Fibroblast of the conjunctiva (primary cell): ENCODE measurements at places on chromosomes 1 and 21.

DNA sequence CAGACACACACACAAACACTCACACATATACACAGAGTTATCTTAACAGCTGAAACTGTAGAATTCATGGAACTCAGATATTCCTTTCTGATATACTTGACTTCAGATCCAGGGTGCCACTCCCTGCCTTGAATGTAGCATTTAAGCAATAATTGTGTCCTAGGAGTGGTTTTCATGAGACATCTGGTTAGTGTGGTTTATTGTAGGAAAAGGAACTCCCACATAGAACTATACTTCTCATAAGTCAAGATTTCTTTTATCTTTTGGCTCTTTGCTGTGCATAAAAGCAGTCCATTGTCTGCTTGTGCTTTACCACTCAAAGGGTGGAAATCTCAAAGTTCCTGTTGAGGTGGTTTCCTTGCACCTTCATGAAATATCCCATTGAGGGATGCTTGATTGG lies 272.6 kb upstream of the SGIP1 start:
- DNase-seq, result no peak

GRCh38 chr1:205535866-205536758 lies 31.6 kb downstream of the CDK18 start:
- DNase-seq, result no peak

GRCh38 chr1:199308349-199308846 lies 669.6 kb downstream of the PTPRC start:
- DNase-seq, result no peak

- no peak for DNase-seq
Observed at GRCh38 chr1:181640956-181641355, 157.6 kb downstream of the CACNA1E start.

DNA sequence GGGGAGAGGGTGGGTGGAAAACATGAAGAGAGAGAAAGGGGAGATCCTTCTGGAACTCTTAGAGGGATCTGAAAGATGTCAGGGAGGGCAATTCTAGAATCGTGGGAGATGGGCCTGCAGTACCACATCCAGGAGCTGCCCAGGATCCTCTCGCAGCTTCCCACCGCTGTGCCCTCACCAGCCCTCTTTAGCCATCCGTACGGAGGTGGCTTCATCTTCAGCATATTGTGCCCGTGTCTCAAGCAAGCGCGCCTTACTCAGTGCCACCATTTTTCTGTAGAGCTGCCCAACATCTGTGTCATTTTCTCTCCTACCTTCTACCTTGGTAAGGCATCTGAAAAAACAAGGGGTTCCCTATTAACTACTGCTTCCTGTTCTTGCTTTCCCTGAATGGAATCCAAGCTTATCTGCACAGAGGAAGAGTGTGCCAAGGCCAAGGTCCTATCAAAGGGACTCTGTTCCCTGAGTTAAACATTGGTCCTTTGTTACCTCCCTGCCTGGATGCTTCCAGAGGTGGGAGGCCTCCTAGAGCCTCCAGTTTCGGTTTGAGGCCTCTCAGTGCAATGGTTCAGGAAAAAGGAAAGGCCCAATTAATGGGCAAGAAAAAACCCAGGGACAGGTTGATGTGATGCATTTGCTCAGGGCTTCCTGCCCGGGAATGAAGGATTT lies 23.2 kb downstream of the C1orf116 start:
- DNase-seq, result no peak

DNA sequence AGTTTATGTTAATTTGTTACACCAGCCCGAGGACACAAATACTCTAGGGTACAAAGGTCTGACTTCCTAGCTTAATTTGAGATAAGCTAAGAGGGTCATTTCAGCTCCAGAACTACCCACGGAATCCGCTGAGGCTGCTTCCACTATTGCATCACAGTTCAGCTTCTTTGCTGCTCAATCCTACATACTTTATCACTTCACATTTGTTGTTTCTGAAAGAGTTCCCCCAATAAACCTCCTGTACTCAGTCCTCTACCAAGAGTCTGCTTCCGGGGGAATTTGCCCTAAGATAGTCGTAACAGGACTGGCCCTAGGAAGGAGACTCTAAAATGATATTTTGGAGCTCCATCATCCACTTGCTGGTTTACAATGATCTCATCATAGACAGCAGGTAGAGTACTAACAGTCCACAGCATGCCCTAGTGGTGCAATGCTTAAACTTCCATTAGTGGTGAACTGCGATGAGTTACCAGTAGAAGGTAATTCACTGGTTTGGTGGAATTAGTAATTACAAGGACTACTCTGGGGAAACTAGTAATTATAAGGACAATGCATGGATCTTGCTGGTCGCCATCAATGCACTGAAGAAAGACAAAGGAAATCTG lies 229.3 kb downstream of the USH2A start:
- no peak for DNase-seq
